ENCODE measurements at places on chromosomes 13 and 19.
A peak's percentile ranks its signal among the peaks of the same experiment; 100 is the strongest.

GRCh38 chr19:4780860-4781259 is 10.7 kb upstream of the FEM1A start:
- DNase-seq: no peak

- DNase-seq: no peak
These were observed 7.9 kb upstream of the FRY start for GRCh38 chr13:32023698-32024097.

DNA sequence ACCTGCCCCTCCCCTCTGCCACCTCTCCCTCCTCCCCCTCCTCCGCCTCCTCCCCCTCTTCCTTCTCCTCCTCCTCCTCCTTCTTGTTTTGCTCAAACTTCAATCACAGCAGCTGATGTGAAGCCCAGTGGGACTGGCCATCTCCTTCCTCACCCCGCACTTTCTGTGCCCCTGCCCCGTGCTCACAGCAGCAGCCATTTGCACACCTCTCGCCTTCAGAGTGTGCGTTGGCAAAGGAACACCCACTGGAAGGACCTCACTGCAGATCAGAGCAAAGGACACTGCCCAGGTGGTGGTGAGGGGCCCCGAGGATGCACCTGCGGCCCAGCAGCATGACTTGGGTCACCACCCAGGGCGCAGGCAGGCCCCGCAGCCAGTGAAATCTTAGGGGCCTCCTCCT is 98.8 kb downstream of the SOX1 start:
- DNase-seq: no peak

DNA sequence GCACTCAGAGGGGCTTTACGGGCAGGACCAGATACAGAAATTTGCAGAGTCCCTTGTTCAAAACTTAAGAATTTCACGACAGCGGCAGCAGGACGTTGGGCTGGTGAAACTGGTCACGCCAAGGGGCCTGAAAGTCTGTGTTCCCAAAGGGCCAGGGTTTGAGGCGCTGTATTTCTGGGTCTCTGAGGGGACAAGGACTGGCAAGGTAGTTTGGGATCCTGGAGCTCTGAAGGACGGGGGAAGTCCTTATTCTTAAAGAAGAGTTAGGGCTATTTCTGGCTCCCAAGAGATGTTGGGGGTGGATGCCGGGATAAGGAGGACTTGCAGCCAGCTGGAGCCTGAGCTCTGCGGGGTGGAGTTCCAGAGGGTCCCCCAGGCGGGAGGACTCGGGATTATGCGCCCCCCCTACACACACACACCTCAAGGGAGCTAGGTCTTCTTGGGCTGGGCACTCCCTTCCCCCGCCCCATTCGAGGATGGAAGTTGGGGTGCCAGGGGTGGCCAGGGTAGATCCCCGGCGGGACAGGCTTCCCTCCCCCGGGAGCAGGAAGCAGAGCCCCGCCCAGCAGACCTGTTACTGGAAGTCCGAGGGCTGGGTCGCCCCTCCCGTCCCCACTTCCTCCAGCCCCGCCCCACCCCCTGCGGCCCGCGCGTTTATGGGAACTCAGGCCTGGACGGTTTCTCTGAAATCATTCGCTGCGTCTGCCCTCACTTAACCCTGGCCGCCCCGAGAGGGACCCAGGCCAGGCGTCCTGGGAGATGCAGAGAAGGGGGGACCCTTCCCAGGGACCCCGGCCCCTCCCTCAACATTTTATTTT is 5.6 kb downstream of the BCL3 start:
- DNase-seq: peak; percentile 89

GRCh38 chr19:11382898-11383705 is 1.0 kb downstream of the EPOR start:
- peak; percentile 50 for DNase-seq

DNA sequence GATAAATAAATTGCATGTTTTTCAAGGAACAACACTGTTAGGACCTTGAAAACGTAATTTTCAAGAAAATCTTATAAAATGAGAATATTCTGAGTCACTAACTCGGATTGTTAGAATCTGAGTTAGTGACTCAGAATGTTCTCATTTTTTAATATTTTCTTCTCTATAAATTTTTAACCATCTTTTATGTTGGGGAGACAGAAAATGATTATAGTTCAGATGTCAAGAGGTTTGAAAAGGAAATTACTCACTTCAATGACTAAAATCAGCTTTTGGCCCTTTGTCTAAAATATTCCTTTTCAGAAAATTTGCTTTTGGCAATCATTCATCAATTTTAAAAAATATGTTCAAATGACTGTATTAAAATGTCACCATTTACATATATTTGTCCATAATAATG is 264.2 kb upstream of the EDNRB start:
- DNase-seq: peak; percentile 13

- peak; percentile 68 for DNase-seq
These were observed 230.5 kb upstream of the SERP2 start for GRCh38 chr13:44142941-44143665.

DNA sequence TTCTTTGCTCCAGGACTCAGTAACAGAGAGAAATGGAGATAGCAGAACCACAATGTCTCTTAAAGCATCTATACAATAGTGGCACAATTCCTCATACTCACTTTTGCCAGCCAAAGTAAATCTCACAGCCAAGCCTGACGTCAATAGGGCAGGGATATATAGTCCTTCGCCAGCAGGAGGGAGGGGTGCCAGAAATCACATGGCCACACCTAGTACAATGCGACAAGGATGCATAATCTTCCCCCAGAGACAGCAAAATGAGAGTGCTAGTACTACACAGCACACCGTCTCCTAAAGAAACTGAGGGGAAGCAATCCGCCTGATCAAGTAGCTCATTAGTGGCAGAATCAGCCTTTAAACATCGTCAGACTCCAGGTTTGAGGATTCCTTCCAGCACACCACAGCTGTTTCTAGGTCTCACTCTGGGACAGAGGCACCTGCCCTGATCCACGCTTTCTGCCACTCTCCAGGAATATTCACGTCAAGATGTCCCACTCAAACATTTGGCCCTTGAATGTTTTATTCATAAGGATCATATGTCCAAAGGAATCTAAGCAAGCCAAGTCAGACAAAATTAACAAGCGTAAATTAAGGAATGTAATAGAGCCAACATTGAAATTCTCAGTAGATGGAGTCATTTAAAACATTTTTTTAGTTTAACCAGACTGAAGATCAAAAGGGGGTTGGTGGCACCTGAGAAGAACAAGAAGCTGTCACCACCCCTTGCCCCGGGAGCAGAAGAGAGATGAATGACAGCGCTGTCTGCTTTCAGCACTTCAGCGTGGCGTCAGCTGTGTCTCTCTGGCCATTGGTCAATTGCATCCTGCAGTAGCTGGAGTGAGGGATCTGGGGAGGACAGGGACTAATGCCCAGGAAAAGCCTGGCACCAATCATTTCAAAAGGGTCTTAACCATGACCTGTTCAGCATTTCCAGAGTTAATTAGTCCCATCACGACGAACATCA is 63.5 kb upstream of the SERP2 start:
- no peak for DNase-seq

DNA sequence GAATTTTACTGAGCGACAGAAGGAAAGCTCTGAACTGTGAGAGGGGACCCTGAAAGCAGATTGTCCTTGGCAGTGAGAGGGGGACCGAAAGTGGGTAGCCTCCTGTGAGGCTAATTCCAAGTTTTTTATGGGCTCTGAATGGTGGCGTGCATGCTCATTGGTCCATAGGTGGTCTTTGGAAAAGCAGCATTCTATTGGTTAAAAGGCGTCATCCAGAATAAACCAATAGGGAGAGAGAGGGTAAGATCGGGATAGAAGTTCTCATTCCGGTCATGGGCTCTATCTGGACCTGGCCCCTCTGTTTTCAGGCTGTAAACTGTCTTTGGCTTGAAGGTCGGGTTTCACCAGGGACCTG is 539.8 kb upstream of the PCDH9 start:
- DNase-seq: no peak

DNA sequence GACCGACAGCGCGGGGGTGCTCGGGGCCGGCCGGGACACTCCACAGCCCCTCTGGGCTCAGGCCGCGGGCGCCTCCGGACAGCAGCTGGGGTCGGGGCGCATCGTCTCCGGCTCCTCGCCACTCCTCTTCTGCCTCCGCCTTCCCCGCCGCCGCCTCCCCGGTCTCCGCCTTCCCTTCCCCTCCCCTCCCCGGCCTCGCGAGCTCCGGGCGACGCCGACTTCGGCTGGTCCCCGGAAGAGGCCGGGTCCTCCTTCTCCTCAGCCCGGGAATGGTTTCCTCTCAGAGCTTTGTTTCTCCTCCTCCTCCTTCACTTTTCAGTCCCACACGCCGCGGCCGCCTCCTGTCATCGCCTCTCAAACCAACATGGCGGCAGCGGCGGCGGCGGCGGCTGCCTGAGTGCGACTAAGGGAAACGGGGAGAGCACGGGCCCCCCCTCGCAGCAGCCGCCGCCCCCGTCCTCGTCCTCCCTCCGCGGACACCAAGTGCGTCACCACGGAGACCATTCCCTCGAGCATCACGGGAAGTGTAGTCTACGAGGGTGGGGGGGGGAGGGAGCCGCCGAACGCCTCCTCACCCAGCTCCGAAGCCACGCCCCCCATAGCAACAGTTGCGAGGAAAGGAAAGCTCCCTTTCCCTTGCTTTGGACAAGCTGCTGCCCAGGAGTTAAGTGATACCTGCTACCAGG is at the start of gene UBL3:
UBL3 (minus strand) TSS at position 405 of the 686 bp plus-strand sequence. CDS start 1,079 bp downstream, outside the sequence.
- peak; percentile 96 for DNase-seq

DNA sequence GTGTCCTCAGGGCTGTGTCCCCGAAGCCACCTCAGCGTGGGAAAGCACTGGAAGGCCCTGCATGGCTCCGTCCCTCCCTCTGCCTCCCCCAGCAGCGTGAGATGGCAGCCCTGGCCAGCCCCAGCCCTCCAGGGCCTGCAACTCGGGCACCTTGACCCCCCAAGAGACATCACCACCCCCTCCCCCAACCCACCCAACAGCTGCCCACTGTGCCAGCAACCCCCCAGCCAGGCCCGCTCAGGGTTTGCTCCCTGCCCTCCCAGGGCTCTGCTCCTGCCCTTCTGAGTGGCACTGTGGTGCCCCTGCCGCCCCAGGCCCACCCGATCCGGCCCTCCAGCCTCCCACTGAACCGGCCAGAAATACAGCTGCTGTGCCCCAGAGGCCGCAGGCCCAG is 1.5 kb upstream of the ASPDH start:
- no peak for DNase-seq

GRCh38 chr13:28358708-28359107 is 136.2 kb downstream of the FLT1 start:
- DNase-seq: no peak

- DNase-seq: peak; percentile 92
These were observed 75.9 kb upstream of the RNF113B start for GRCh38 chr13:98252931-98253470.

GRCh38 chr19:33552928-33553279 is 31.3 kb upstream of the PEPD start:
- no peak for DNase-seq

- DNase-seq: no peak
These were observed 4.6 kb downstream of the NECTIN2 start for GRCh38 chr19:44850641-44851109.

DNA sequence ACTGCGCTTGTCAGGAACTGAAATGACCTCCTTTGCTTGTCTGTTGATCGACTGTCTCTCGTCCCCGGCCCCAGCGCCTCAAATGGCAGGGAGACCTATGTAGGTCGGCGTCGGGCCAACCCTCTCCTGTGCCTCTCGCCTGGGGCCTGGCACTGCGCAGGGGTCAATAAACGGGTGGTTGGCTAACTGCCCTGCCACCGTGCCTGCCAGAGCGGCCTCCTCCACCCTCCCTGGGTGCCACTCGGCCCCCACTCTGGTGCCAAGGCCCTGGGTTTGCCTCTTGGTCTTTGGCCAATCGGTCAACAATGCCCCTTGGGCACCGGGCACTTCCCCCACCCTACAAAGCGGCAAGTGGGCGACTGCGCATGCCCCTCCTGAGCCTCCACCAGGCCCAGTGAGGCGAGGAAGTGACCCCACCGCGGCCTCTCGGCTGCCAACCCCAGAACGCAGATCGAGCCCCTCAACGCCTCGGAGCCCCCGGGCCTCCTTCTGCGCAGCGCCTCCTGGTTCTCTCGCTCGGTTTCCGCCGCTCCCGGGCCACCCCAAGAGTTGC is 1.1 kb downstream of the KEAP1 start:
- DNase-seq: peak; percentile 68

GRCh38 chr13:98103531-98103930 is 39.4 kb upstream of the FARP1 start:
- DNase-seq: peak; percentile 36

- no peak for DNase-seq
These were observed 162.1 kb downstream of the PDS5B start for GRCh38 chr13:32748305-32748704.

DNA sequence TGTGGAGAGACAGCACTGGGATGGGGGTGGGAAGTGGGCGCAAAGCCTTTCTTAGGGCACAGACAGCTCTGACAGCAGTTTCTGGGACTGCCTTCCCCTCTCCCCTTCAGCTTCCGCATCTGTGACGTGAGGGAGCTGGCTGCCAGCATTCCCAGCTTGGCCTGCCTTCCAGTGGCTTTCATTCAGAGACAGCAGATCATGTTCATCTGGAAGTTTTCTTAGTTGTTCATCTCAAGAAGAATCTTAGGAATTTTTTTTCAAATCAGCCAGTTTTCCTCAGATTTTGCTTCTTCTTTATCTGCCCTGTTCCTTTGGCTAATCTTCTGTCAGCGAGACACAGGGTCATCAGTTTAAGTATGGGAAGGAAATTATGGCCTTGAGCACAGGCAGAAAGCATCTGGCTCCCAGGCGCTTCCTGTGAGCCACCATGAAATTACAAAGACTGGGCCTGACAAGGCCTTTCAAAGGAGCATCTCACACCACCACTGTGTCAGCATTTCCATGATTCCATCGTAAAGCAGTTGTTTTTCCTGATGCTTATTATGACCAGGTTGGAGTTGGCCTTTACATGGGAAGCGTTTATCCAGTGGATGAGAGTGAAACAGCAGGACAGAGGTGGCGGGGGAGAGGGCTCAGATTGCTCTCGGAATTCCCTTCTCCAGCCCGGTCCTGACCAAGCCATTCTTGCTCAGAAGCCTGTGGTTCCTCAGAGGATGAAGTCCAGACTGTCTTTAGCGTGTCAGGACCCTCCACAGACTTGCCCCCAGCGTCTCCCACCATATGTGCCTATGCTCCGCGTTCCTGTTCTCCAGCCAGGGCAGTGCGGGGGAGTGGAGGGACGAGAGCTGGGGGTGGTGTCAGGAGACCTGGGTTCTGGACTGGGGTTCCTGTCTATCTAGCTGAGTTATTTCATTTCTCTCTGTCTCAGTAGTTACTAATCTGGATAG is 43.6 kb downstream of the ARHGAP35 start:
- peak; percentile 91 for DNase-seq
